ENCODE measurements at places on chromosomes 11 and 22. TPM values are rescaled to one million over a fixed set of nuclear protein-coding genes. Genes with fewer than 3 reads are reported as not detected.

The TRIM22 gene
- 40.7 TPM for total RNA-seq

The MUC5B gene
- not detected for total RNA-seq

The SIK3 gene
- total RNA-seq: 53.4 TPM

The PHF5A gene
- total RNA-seq: 33.5 TPM

The BTBD18 gene
- not detected for total RNA-seq

The MUC5AC gene
- total RNA-seq: not detected

The HTR3B gene
- total RNA-seq: not detected

The CHRM1 gene
- total RNA-seq: not detected

The CD3E gene
- total RNA-seq: 1.3 TPM

The VSIG10L2 gene
- total RNA-seq: 0.14 TPM

The RHOD gene
- 12.5 TPM for total RNA-seq

The IL18 gene
- total RNA-seq: 11.3 TPM

The SCYL1 gene
- total RNA-seq: 66.3 TPM

The SERPING1 gene
- 501 TPM for total RNA-seq

The CHADL gene
- total RNA-seq: 1.8 TPM

The HEPN1 gene
- 0.28 TPM for total RNA-seq

The BAIAP2L2 gene
- total RNA-seq: 0.37 TPM

Data from posterior vena cava (tissue), 2 donors.